Stimulated activated CD4-positive, alpha-beta T cell treated with anti-CD3 and anti-CD28 coated beads, Interleukin-4, amount 100 ng/mL, for 4 hours (primary cell): ENCODE measurements at places on chromosomes 6 and 20.

- no peak for DNase-seq
These were observed 233.3 kb upstream of the RUNX2 start for GRCh38 chr6:45094831-45095230.

DNA sequence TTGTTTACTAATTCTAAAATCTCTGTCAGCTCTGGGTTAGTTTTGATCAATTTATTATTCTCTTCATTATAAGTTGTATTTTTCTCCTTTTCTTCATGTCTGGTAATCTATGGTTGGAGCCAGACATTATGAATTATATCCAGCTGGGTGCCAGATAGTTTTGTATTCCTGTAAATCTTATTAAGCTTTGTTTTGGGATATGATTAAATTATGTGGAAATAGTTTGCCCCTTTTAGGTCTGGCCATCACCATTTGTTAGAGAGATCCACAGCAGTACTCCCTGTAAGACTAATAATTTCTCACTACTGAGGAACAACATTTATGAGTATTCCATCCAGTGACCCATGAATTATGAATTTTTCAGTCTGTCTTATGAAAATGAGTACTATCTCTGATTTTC, 20.9 kb upstream of the SLC17A1 start:
- DNase-seq = no peak

DNA sequence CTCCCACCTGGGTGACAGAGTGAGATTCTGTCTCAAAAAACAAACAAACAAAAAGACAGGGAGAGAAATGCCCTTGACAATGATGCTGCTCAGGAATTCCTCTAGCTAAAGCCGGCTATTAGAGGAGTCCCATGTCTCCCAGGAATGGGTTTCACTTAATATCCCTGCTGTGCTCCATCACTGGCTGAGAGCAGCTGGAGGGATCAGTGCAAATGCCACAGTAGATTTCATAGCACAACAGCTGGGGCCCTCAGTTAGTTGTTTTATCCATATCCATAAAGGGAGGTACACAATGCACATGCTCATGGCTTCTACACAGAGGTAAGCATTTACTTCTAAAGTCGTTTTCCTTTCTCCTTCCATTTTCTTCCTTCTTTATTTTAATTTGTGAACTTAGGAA, 742.0 kb upstream of the POU3F2 start:
- DNase-seq = no peak

DNA sequence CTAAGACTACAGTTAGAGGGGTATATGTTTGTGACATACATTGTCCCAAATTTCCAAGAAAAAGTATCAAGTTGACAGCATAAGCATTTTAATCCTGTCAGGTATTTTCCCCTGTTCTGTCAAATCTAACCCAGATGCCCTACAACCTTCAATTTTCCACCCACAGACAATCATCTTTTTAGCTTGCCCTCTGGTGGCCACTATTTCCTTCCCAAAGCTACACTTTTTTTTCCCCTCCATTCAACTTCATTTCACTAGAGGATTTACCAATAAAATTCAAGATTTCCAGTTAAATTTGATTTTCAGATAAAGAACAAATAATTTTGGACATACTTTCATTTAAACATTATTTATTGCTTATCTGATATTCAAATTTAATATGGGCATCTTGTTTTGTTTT, 286.6 kb downstream of the TENT5A start:
- DNase-seq = no peak

DNA sequence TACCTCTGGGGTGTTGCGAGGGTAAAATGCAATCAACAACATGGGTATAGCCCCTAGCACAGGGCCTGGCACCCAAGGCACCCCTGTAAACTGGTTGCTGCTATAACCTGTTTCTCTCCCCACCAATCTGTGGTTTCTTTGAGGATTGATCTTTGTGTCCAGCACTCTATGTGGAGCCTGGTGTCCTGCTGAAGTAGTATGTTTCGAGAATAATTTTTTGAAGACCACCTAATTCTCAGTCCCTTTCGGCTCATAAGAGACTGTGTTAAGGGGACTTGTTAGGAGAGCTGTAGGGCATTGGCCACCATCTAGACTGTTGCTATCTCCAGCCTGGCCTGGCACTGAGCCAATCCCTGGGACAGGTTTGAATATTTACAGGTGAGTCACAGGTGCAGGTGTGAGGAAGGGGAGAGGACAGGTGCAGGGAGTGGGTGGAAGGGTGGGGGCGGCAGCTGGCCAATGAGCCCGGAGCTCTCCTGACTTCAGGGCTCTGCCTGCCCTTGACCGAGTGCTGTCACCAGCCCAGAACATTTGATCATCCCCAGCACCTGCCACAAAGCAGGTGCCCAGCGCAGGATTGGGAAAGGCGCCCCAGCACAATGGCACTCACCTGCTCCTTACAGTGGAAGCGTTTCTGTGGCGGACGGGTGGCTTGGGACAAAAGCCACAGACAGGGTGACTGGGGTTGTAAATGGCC, 8.1 kb upstream of the C20orf144 start:
- DNase-seq = no peak

DNA sequence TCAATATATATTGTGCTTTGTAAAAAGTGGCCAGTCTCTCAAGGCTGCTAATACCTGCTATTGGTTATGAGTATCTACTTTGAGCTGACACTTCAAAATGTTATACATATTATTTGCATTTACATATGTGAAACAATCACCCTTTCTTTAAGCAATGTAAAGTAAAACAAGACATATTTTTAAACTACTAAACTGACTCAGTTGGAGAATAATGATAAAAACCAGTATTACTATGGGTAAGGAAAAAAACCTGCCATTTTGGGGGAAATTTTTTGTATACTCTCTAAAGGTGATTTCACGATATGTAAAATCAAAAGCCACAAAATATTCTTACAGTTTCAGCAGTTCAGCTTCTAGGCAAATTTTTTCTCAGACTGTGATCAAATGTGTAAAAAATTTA, 232.3 kb downstream of the PRL start:
- no peak for DNase-seq

DNA sequence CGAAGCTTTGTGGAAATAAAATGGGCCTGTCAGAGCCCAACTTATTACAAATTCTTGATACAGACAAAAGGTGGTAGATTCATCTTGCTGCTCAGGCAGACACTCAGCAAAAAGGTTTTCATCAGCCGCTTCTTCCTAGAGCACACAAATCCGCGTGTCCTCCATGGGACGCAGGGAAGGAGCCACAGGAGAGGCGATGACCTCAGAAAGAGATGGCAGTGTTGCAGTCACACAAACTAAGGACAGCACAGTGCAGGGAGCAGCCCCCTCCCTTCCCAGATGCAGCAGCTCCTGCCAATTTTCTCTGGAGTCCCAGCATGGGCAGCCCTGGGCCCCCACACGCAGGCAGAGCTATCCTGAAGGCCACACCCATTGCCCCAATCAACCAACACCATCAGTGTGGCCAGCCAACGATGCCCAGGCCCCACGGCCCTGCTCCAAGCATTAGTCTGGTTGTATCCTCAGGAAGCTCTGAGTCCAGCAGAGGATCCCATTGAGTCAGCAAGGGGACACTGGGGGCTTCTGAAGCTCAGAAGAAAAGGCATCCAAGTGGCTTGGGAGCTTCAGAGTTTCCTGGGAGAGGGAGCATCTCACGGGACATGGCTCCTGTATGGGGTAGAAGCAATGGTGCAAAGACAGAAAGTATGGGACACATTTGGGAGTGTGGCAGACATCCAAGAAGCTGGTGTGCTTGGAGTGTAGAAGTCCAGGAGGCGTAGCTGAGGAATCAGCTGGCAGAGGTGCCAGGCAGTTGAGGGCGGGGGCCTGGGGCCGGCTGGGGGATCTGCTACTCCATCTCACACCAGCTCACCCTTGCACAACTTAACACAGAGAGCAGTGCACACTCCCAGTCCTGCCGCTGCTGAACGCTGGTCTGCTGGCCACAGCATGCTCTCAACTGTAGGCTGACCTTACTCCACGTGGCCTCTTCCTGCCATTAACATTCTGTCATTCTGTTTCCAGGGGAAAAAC, 142.1 kb upstream of the CST7 start:
- no peak for DNase-seq

- DNase-seq = no peak
These were observed 110.3 kb upstream of the GGTLC1 start for GRCh38 chr20:24098886-24099285.

- no peak for DNase-seq
These were observed 669.4 kb downstream of the TFAP2A start for GRCh38 chr6:9745476-9745875.

DNA sequence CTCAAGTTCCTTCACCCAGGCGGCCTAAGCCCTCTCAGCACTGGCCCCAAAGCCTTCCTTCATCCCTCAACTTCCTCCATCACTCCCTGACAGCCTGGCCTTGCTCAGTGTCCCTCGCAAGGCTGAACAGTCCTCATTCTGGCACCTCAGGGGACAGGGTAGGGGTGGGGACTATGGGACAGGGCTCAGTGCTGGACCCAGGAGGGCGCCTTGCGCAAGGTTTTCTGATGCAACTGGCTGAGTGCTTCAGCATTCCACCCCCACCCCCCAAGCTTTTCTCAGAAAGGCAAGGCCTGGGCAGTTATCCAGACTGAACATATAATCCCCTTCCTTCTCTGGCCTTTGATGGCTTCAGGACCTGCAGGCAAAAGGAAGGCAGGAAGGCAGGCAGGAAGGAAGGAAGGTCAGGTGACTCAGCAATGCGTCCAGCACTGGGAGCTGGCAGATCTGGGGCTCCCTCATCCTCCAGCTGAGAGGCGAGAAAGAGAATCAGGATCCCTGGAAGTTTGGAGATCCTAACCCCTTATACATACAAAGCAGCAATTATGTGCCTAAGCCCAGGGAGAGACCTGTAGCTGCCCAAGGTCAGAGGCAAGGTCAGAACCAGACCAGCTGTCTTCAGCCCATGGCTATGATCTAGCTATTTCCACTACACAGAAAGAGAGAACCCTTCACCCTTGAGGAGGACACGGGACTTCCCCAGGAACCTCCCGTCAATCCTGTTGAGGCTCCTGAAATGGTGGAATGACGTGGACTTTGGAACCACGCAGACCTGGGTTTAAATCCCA, 8.6 kb upstream of the TRIB3 start:
- no peak for DNase-seq

DNA sequence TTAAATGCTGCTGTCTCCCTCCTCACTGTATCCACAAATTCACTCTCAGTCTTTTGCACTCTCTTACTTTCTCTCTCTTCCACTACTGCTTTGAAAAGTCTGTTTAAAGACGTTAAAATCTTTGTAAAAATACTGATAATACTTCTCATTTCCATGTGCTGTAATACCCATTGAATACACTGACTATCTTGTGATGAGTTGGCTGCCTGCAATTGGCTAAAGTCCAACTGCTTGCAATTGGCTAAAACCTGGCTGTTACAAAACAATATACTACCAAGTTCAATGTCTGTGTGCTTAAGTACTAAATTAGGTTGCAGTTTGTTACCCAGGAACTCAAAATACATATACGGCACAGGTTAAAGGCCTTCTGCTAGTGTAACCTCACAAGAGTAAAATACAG, 264.8 kb downstream of the THBS2 start:
- DNase-seq = no peak

GRCh38 chr6:145813285-145814034, 1.1 kb downstream of the FBXO30 start:
- no peak for DNase-seq

- no peak for DNase-seq
These were observed 6.9 kb upstream of the BIRC7 start for GRCh38 chr20:63228806-63229205.

DNA sequence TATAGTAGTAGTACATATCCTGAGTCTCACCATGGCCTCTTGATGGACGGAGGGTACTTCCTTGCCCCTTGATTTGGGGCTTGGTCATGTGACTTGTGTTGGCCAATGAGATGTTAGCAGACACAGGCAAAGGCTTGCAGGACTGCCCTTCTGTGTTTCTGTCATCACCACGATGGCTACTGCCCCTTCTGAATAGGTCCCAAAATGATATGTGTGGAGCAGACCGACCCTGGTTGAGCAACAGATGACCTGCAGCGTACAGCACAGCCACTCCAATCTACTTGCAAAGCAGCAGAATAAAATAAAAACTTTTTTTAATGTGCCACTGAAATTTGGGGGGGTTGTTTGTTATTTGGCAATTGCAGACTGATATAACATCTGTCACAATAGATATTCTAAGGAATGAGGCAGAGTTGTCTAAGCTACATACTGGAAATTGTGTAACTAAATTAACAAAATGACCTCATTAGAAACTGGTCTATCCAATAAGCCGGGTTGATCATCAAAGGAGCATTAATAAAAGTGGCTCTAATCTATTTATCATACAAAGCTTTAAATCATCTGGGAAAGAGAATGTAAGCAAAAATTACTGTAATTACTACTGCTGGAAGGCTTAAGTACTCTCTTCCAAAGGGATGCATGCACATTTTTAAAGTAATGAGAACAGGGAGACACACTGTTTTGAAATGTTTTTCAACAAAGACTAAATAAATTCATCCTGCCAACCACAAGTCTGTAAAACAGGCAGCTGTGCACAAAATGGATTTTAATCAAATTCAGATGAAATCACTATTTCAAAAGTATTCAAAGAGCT, 209.5 kb downstream of the KIF16B start:
- DNase-seq = no peak

DNA sequence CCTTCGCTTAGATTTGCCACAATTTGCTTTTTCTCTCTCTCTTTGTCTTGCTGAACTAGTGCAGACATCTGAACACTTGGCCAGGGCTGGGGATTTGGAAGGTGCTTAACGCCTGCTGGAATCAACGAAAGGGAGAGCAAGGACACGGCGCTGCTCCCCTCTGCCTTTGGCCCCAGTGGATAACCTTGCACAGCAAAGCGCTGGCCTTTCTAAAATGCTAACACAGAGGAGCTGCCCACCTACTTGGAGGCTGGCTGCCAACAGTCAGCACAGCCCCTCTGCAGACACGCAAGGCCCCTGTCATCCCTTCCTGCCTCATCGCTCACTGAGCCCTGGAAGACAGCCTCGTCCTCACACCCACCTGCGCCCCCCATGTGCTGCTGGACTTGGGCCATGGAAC, 37.5 kb downstream of the C20orf203 start:
- no peak for DNase-seq

- DNase-seq = no peak
These were observed 166.0 kb downstream of the VEGFA start for GRCh38 chr6:43935921-43936439.

DNA sequence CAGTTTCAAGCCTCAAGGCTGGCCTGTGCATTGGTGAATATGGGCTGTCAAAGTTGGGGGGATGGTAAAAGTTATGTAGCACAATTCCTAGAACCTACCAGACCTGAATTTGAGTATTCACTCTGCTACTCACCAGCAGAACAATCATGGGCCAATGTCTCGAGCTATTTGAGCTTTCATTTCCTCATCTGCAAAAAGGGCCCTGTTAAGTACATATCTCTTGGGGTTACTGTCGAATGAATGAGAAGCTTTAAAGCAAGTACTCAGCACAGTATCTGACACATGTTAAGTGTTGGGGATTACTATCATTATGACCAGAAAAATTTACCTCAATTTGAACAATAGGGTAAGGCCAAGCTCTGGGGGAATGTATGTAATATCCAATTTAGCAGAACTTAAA, 13.5 kb upstream of the ENPP4 start:
- no peak for DNase-seq
